Astrocyte (in vitro differentiated cells and primary cell): ENCODE measurements at places on chromosomes 2 and 18. TPM values are rescaled to one million over a fixed set of nuclear protein-coding genes. Genes with fewer than 3 reads are reported as not detected.

DNA sequence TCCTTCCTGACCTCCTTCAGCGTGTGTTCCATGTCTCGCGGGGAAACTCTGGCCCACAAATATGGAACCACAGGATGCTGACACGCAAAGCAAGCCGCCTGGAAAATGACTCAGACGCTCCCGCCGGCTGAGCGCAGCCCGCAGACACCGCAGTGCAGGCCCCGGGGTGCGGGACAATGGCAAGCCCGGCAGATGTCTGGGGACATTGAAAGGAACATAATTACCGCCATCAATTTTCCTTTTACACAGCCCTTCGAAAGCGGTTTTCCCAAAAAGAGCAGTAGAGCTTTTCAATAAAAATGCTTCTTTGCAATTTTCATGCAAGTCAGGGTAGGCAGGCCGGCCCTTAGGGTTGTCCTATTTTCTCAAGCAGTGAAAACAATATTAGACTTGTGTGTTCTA lies 159.2 kb upstream of the SH3BP4 start:
- no peaks in the 10 kb centered on the region for H3K36me3 ChIP-seq
- no peaks in the 10 kb centered on the region for H3K27me3 ChIP-seq
- peak overlapping the region; percentile 79 for H3K27ac ChIP-seq

Gene HRH4
- total RNA-seq = 0.17 and 0.25 TPM in 2 replicates

DNA sequence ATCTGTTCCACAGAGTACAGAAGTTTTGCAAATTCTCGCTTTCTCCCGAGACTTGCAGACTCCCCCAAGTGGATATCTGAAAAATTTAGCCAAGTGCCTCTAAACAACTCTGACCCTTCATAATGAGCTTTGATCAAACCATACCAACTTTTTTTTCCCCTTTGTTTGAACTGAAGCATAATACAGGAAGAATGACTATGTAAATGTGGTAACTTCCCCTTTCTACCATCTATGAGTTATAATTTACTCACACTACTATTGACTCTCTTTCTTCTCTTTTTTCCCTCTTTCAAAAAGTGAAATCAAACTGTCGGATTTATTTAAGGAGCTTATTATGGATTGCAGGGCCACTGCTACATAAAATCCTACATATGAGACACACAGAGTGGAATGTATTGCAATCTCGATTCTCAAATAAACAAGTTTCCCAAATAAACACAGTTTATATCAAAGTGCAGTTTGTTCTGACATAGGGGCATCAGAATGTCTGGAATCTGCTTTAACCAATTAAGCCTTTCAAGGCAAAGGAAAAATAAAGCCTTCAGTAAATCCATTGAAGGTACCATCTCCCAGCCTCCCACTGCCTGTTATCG lies 1.4 kb upstream of the ZNF804A start:
- peak overlapping the region; percentile 83 for H3K4me3 ChIP-seq
- peak overlapping the region; percentile 81 for H3K27ac ChIP-seq
- H3K36me3 ChIP-seq = no peaks in the 10 kb centered on the region
- peak; percentile 75 for DNase-seq
- no peaks in the 10 kb centered on the region for H3K4me1 ChIP-seq

GRCh38 chr2:188975497-188976102 lies 1.4 kb downstream of the COL3A1 start:
- H3K27ac ChIP-seq = peak overlapping the region; percentile 55
- H3K4me1 ChIP-seq = peaks cover 18% of the 10 kb centered on the region
- no peaks in the 10 kb centered on the region for H3K36me3 ChIP-seq
- H3K27me3 ChIP-seq = no peaks in the 10 kb centered on the region

Gene RPRD1A
- total RNA-seq = 53.3 and 62.6 TPM in 2 replicates

Gene SULT1C2
- total RNA-seq = 0.23 TPM in 1 of 2 replicates, not detected in the other

- no peak overlapping the region for H3K4me3 ChIP-seq
- no peak overlapping the region for H3K27ac ChIP-seq
- peaks cover 11% of the 10 kb centered on the region for H3K36me3 ChIP-seq
- no peak for DNase-seq
Measured at GRCh38 chr2:207151048-207151447, 14.7 kb downstream of the KLF7 start.

GRCh38 chr2:171747371-171747770 lies 60.1 kb downstream of the DYNC1I2 start:
- peaks cover 69% of the 10 kb centered on the region for H3K36me3 ChIP-seq
- H3K4me3 ChIP-seq = no peak overlapping the region
- H3K4me1 ChIP-seq = no peaks in the 10 kb centered on the region
- no peak overlapping the region for H3K27ac ChIP-seq
- no peak for DNase-seq
- H3K27me3 ChIP-seq = no peaks in the 10 kb centered on the region

Gene MALL
- 0.19 and 0.36 TPM in 2 replicates for total RNA-seq

DNA sequence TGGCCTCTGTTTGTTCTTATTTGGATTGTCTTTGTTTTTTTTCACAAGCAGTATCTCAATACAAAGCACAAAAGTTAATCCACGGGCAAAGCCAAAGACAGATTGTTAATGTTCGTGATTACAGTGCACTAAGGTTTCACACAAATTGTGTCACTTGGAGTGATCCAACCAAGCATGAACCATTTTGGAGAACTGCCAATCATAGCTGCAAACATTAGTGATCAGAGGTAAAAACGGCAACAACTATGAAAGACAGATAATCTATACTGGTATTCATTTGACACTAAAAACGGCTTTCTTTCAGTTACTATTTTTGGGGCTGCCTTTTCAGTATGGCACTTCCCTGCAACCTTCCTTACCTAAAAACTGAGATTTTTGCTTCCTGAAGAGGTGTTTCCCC lies 213.1 kb upstream of the GULP1 start:
- H3K27ac ChIP-seq = no peak overlapping the region
- H3K4me1 ChIP-seq = peaks cover 11% of the 10 kb centered on the region
- no peak overlapping the region for H3K4me3 ChIP-seq
- peak; percentile 25 for DNase-seq
- H3K27me3 ChIP-seq = peaks cover 7% of the 10 kb centered on the region

- no peaks in the 10 kb centered on the region for H3K36me3 ChIP-seq
- no peak overlapping the region for H3K4me3 ChIP-seq
- no peak overlapping the region for H3K27ac ChIP-seq
- no peak for DNase-seq
Measured at GRCh38 chr2:128573531-128573930, 254.9 kb upstream of the HS6ST1 start.

- peaks cover 11% of the 10 kb centered on the region for H3K4me1 ChIP-seq
- H3K4me3 ChIP-seq = no peak overlapping the region
- peak; percentile 68 for DNase-seq
- peak overlapping the region; percentile 17 for H3K27ac ChIP-seq
- H3K27me3 ChIP-seq = no peaks in the 10 kb centered on the region
- peaks cover 25% of the 10 kb centered on the region for H3K36me3 ChIP-seq
Measured at GRCh38 chr2:113962692-113963480, 73.0 kb downstream of the ACTR3 start.

DNA sequence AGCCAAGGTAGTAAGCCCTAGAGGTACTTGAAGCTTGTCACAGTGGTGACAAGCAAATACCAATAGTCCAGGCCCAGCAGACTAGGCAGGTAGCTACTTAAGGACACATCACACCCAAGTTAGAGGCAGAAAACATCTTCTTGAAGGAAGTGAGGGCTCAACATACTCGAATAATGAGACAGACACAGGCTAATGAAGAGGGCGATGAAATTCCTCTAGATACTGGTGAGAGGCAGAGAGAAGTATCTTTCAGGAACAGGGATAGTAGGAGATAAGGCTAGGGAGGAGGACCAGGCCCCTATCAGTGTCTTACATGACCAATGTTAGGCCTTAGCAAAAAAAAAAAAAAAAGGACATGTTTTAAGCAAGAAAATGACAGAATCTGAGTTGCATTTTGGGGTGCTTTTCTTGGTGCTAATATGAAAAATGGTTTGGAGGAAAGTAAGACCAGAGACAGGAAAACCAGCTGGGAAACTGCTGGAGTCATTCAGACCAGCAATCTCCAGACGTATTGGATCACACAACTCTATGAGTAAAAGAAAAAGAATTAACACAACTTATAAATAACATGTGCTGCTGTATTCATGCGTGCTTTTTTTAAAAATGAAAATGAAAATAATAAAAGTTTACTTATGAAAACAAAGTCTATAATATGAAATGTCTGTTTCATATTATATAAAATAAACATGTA lies 37.7 kb downstream of the COBLL1 start:
- H3K27me3 ChIP-seq = no peaks in the 10 kb centered on the region
- H3K4me3 ChIP-seq = no peak overlapping the region
- no peaks in the 10 kb centered on the region for H3K36me3 ChIP-seq
- no peaks in the 10 kb centered on the region for H3K4me1 ChIP-seq
- no peak overlapping the region for H3K27ac ChIP-seq

DNA sequence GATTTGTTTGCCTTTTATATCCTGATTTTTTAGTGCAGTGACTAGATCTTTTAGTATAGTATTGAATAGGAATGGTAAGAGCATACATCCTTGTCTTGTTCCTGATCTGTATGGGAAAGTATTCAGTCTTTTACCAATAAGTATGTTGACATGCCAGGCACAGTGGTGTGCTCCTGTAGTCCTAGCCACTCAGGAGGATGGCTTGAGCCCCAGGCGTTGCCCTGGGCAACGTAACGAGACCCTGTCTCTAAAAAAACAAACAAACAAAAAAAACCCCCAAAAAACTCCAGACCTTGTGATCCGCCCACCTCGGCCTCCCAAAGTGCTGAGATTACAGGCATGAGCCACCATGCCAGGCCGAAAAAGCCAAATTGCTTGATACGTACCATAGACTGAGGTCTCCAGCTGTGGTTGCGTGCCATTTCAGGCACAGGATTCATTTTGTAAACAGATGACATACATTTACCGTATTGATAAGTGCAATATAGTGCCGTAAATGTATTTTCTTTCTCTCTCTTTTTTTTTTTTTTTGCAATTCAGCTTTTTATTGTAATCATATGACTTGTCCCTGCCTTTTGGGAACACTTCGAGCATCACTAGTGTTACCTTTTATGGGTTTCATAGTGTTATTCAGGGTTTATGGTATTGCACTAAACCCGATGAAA lies 18.5 kb downstream of the BIRC6 start:
- H3K36me3 ChIP-seq = no peaks in the 10 kb centered on the region
- no peaks in the 10 kb centered on the region for H3K4me1 ChIP-seq
- DNase-seq = no peak
- no peaks in the 10 kb centered on the region for H3K27me3 ChIP-seq
- no peak overlapping the region for H3K4me3 ChIP-seq

GRCh38 chr18:58635891-58636290 lies 7.0 kb upstream of the ALPK2 start:
- H3K27me3 ChIP-seq = no peaks in the 10 kb centered on the region
- peak; percentile 82 for DNase-seq
- no peak overlapping the region for H3K27ac ChIP-seq
- no peak overlapping the region for H3K4me3 ChIP-seq

DNA sequence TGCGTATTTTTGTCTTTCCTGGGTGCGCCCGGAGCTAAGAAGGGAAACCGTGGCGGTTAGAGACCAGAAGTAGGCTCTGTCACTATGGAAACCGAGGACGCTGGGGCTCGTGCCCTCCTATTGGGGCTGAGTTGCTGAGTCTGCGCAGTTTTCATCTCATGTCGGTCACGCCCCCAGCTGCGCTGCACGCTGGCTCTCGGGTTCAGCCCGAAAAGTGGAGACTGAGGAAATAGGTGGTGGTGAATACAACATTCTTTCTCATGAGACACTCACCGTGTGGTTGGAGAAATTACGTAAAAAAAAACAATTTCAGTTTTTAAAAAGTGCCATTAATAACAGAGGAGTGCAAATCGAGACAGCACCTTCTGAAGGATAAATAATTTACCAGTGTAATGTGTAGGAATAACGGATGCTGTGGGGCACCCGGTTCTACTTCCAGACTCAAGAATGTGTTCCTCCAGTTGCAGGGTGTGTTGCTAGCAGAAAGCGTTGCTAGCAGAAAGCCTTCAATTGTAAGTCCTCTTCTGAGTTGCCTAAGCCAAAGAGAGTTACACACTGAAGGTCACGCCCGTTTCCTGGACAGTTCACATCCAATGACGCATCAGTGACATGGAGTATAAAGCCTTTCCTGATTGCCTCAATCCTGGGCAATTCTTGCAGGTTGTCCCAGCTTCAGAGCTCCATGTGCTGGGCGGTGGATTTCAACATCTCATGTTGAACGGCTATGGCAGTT lies 20.4 kb upstream of the CXXC1 start:
- peak; percentile 78 for DNase-seq
- no peak overlapping the region for H3K27ac ChIP-seq
- H3K36me3 ChIP-seq = no peaks in the 10 kb centered on the region
- H3K27me3 ChIP-seq = peaks cover 2% of the 10 kb centered on the region

GRCh38 chr2:28273751-28274150 lies 118.9 kb upstream of the FOSL2 start:
- no peak for DNase-seq
- H3K27ac ChIP-seq = no peak overlapping the region
- no peaks in the 10 kb centered on the region for H3K36me3 ChIP-seq
- no peaks in the 10 kb centered on the region for H3K27me3 ChIP-seq
- H3K4me3 ChIP-seq = no peak overlapping the region

DNA sequence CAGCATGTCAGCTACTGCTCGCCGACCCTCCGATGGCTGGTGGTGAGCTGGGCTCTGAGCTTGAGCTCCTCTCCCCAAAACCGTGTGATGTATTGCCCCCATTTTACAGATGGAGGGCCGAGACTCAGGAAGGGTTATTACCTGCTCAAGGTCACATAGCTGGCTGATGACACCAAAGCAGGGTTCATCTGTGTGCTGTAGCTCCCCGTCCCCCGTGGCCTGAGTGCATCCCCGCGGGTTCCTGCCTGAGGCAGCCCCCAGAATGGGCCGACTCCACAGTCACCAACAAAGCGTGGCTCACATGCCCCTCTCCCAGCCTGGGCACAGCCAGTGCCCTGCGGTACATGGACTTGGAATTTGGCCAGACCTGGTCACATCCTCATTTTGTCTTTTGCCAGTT lies 198.6 kb downstream of the TFCP2L1 start:
- H3K36me3 ChIP-seq = no peaks in the 10 kb centered on the region
- no peak overlapping the region for H3K4me3 ChIP-seq
- H3K27me3 ChIP-seq = peaks cover 15% of the 10 kb centered on the region
- no peak for DNase-seq
- no peak overlapping the region for H3K27ac ChIP-seq

DNA sequence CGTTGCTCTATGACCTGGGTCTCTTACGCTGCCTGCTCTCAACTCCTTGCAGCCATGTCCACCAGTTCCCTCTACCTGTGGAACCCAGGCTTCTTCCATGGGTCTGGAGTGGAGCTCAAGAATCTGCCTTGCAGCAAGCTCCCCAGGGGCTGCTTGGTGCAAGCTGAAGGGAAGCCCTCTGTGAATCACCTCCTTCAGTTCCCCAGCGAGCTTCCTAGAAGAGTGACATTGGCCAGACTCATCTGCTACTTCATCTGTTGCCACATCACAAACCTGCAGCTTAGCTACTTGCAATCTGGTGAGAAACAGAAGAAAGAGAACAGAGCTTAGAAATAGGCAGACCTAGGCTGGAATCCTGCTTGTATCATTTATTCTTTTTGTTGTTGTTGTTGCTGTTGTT lies 9.8 kb upstream of the EFR3B start:
- no peak for DNase-seq
- no peak overlapping the region for H3K27ac ChIP-seq
- no peaks in the 10 kb centered on the region for H3K36me3 ChIP-seq
- no peak overlapping the region for H3K4me3 ChIP-seq

Gene SPHKAP
- not detected in 2 replicates for total RNA-seq
